ENCODE measurements at places on chromosomes 2 and 18.
A peak's percentile ranks its signal among the peaks of the same experiment; 100 is the strongest.

- no peak for DNase-seq
Observed at GRCh38 chr2:119232666-119232993, 9.0 kb downstream of the STEAP3 start.

DNA sequence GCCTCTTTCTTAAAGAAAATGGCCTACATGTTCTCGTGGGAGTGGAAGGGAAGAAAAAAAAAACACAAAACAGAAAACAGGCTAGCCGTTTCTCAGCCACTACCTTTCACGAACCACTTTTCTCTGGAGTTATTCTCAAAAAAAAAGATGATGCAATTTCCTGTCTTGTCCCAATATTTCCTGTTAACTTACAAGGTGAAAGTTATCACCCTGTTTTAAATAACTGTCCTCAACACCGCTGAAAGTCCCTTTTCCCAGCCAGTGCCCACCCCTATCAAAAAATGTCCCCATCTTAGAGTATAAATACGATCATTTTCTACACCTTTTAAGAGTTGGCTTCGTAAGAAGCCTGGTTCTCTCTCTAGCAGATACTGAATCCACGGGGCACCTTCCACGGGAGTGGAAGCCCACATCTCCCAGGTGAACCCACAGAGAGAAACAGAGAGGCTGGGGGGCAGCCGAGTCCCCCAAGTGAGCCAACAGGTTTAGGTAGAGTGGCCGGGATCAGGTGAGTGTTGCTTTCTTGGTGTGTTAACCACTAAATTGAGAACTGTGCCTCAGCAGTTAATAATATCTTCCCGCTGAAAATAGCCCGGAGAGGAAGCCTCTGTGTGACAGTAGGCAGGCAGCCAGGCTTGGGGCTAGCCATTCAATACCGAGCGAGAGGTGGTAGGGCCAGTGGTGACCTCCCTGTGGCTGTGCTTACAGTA lies 15.9 kb downstream of the SMAD7 start:
- DNase-seq = peak; percentile 12

DNA sequence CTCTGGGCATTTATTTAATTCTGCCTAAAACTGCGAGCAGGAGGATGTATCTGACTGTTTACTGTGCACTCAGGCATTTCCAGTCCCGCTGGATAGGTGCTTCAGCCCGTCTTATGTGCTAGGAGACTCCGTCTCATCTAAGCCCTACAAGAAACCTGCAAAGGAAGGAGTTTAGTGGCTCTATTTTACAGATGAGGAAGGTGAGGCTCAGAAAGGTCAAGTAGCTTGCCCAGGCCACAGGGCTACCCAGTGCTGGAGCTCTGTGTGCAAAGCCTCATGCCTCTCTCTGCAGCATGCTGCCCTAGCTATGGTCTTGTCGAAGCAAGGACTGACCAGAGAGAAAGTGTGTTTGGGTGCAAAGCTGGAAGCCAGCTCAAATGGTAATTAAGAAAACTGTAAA lies 73.6 kb upstream of the AFF3 start:
- DNase-seq = no peak

GRCh38 chr18:30277676-30278075 lies 764.9 kb downstream of the DSC3 start:
- DNase-seq = no peak

- no peak for DNase-seq
Observed at GRCh38 chr2:238046725-238047270, 14.0 kb upstream of the SCLY start.

DNA sequence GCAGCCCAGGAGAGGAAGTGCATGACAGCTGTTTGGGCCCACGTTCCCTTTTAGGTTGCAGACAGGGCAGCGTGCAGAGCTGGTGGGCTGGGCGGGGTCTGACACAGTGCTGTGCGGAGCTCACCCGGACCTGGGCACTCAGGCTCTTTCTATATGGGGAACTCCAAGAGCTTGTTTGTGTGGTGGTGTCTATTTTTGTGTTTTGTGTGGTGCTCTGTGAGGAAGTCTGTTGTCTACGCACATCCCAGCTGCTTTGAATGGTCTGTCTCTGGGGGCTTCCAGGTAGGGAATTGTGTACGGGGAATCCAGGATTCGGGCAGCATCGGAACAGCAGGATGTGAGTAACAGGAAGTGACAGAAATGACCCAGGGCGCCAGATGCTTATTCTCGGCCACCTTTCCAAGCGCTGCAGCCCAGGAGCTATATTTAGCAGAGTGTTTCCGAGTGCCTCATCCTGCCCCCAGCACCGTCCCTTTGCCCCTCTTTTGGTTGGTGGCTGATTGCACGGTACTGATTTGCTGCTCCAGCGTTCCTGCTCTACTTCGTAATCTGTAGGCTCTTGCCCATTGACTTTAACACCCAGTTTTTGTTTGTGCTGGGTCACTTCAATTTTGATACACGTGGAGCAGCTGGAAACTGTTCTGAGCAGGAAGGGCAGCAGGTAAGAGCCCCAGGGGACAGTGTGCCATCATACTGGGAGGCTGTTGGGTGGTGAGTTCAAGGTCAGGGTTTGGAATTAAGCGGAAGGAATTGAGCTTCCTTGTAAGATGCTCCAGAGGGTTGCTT lies 64.7 kb downstream of the DGKD start:
- DNase-seq = peak; percentile 79
